GM18507 (cell line): ENCODE measurements at places on chromosomes 7 and 10.

DNA sequence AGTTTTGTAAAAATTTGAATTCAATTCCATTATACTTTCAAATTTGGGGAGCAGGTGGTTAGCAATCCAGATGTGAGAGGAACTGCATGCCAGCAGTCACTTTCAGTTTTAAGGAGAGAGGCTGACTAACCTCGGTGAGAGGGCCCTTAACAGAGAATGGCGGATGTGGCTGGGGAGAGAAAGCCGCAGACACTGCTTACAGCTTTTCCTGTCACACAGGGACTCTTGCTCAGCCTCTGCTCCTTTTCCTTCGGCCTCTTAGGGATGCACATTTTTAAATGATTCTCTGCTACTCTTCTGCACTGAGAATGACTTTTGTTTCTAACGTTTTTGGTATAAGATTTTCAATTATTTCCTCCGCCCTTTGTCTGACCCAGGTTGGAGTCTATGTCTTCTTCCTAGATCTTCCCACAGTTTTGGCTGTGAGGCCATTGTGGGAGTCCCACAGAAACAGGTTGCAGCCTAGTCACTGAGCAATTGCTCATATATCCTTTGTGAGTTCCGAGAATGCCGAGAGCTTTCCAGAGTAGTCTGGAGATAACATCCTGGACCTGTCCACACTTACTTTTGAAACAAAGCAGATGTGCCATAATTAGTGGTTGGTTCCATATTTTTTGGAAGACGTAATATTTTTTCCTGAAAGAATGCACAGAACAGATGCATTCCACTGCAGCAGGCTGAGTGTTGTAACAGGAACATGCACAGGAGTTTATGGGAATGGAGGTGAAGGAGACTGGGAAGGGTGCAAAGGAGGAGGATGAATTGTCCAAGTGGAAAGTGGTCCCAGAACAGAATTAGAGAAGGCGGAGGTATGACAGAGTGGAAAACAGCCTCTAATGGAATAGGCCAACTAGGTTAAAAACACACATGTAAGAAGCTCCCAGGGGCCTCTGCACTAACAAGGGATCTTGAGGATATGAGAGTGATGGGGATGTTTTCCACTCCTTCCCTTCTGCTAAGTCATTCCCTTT is 168.0 kb upstream of the ZNF32 start:
- peak; percentile 15 for DNase-seq

DNA sequence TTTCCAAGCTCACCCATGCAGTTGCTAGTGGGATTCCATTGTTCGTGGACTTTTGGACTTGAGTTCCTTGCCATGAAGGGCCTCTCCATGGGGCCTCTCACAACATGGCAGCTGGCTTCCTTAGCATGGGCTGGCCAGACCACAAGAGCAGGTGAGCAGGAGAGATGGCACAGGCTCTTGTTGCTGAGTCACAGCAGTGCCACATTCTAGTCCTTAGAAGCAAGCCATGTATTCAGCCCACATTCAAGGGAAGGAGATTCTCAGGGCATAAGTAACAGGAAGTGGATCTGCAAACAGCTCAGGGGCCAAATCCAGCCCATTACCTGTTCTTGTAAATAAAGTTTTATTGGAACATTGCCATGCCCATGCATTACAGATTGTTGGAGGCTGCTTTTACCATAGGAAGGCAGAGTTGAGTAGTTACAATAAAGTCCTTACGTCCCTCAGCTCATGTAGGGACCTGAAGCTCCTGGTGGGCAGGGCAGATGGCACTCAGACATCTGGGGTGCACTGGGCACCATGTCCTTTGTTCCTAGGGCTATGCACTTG is 481.5 kb upstream of the FOXK1 start:
- no peak for DNase-seq

DNA sequence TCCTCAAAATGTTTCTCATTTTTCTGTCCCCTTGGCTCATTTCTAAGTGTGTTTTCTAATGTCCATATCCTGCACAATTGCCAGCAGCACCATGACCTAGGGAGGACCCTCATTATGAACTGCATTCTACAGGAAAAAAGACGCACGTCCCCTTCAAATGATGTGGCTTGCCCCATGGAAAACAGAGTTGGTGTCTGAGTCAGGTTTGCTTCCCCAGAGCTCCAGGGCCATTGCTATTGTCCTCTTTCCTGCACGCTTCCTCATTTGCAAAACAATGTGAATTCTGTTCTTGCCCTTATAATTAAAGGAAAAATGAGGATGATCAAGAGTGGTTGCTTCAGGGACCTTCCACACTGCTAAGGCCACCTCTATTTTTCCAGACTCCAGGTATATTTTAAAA is 14.7 kb upstream of the ASB4 start:
- no peak for DNase-seq

- no peak for DNase-seq
These were observed 8.5 kb upstream of the METTL27 start for GRCh38 chr7:73850781-73851207.

DNA sequence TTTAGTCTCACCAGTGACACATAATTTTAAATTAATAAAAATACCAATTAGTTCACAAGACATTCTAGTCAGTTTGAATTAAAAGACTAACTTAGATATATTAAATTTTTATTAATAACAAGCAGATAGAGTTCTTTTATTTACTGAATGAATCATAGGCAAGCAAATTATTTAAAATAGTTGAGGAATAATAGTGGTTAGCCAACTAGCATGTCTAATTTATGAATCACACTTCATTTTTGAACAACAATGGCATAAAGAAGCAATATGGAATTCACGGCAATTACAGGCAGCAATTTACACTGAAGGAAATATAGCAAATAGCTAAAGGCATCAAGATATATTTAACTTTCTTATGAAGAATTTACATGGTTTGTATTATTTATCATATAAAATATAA is 187.0 kb upstream of the SLC26A5 start:
- no peak for DNase-seq
